ENCODE measurements at places on chromosomes 3 and 15.

- peak; percentile 19 for DNase-seq
Observed at GRCh38 chr15:32718821-32719716, 1.3 kb downstream of the GREM1 start.

- DNase-seq = peak; percentile 67
Observed at GRCh38 chr3:152254041-152254440, 14.7 kb upstream of the MBNL1 start.

DNA sequence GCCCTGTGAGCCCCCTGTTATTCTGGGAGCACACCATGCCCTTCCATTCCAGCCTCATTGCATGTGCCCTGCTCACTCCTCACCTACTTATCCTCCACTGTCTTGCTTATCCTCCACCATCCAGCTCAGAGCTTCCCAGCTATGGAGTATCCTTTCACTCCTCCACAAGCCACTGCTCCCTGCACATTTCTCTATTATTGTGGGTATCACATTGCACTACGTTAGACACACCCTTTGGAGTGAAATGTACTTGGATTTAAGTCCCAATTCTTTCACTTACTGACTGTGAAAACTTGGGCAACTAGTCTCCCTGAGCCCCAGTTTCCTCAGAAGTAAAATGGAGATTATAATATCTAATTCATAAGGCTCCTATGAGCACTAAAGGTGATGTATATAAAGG is 4.3 kb downstream of the MASP1 start:
- no peak for DNase-seq

- DNase-seq = no peak
Observed at GRCh38 chr3:115236496-115236895, 89.4 kb upstream of the ZBTB20 start.

DNA sequence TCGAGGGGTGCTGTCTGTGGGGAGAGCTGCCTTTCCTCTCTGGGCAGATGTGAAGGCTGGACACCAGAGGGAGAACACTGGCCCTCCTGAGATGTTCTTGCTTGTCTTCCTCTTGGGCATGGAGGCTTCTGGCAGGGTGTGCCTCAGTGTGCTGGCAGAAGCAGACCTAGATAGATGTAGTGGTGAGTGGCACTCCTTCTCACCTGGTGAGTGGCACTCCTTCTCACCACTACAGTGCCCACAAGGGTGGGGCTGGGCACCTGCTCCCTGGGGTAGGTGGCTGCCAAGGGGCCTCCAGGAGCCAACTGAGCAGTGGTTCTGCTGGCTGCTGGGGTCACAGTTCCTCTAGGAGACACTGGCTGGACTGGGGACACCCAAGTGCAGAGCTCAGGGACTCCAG is 18.7 kb downstream of the ACVR2B start:
- DNase-seq = no peak

DNA sequence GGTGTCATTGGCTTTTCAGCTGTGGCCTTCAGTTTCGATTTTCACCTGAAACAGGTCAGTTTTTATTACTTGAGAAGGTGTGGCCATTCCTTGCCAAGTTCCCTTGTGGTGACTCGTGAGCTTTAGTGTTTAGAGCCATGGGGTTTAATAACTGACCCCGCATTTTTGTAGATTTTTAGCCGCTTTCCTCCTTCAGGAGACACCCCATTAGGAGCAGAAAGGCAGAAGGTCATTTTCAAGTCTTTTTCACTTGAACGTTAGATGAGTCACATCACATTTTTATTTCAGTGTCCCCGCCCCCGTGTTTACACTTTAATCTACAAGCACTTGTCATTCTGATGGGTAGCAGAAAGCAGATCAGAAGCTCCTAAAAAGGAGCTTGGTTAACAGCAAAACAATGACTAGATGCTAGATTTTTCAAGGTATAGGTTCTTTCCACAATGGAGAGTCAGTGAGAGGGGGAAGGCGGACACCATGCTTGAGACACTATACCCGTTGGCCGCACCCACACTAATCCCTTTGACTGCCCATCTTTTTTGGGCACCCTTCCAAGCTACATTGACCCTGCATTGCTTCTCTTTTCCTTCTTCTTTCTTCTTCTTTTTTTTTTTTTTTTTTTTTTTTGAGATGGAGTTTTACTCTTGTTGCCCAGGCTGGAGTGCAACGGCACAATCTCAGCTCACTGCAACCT is 132.7 kb downstream of the GHSR start:
- DNase-seq = peak; percentile 40

- DNase-seq = no peak
Observed at GRCh38 chr15:80934761-80935221, 54.8 kb downstream of the MESD start.

- DNase-seq = peak; percentile 91
Observed at GRCh38 chr3:13451301-13451673, 28.8 kb upstream of the HDAC11 start.

- DNase-seq = no peak
Observed at GRCh38 chr3:104911376-104911775, 455.3 kb upstream of the ALCAM start.

DNA sequence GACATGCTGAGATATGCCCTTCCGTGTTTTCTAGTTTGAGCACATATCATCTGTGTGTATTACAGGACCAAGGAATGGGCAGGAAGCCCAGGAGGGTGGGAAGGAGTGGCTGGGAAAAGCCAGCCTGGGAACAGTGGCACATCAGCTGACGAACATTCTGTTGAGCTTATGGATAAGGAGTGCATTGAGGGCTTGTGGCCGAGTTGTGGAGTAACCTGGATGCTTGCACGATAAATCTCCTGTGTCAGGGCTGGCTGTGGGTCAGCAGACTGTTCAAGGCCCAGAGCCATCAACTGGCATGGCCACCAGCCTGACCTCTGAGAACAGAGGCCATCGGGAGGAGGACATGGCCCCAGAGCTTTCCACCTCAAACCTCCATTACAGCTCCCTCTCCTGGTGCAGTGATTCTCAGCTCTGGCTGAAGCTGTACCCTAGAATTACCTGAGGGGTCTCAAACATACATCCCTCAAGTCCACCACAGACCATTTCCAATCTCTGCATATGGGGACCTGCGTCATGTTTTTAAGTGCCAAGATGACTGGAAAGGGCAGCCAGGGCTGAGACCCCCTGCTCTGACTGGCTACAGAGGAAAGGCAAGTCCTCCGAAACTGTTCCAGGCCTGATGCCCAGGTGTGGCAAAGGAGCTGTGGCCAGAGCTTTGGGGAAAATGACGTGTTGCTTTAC is 4.8 kb upstream of the VILL start:
- DNase-seq = no peak

- DNase-seq = no peak
Observed at GRCh38 chr15:93835344-93835743, 396.0 kb upstream of the MCTP2 start.

GRCh38 chr3:65713016-65713415 is 325.7 kb downstream of the MAGI1 start:
- DNase-seq = no peak

- DNase-seq = no peak
Observed at GRCh38 chr3:183349421-183350157, 78.8 kb downstream of the MCF2L2 start.

- DNase-seq = no peak
Observed at GRCh38 chr3:73204841-73205240, 143.4 kb downstream of the EBLN2 start.

GRCh38 chr3:26422415-26422814 is 200.2 kb upstream of the LRRC3B start:
- no peak for DNase-seq

- no peak for DNase-seq
Observed at GRCh38 chr3:186979852-186980251, 49.5 kb downstream of the ST6GAL1 start.

- no peak for DNase-seq
Observed at GRCh38 chr3:101268141-101268540, 52.2 kb downstream of the IMPG2 start.

- DNase-seq = no peak
Observed at GRCh38 chr3:41711651-41712050, 250.3 kb downstream of the ULK4 start.

DNA sequence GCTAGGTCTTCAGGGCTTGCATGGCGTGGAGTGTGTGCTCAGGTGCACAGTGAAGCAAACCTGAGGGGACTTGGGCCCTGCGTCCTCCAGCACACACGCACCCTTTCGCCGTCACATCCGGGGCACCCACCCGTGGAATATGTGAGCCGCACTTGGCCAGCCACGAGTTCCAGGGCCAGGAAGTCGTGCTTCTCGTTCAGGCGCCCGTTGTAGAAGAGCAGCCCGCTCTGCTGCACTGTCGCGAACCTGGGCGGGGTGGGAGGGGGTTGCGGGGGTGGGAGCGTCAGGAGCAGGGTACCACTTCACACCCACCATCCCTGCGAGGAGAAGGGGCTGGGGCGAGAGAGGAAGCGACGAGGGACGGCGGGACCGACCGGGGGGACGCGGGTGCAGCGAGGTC is 7.1 kb downstream of the CELSR3 start:
- peak; percentile 48 for DNase-seq

DNA sequence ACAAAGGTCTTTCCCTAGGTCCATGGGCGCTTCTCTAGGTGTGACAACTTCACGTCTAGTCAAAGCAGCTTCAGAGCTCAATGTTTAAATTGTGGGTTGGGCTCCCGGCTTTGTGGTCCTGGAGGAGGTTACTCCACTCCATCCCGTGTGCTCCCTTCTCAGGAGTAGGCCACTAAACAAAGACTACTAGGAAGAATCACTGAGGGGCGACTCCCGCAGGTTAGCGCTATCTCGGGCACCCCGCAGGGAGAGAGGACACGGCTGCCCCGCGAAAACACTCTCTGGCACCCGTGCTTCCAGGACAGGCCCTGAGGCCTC is 500 bp downstream of the PARP6 start:
- DNase-seq = no peak

- DNase-seq = peak; percentile 50
Observed at GRCh38 chr3:152258448-152259393, 10.0 kb upstream of the MBNL1 start.

- no peak for DNase-seq
Observed at GRCh38 chr3:68360492-68360891, 571.9 kb downstream of the TAFA4 start.

DNA sequence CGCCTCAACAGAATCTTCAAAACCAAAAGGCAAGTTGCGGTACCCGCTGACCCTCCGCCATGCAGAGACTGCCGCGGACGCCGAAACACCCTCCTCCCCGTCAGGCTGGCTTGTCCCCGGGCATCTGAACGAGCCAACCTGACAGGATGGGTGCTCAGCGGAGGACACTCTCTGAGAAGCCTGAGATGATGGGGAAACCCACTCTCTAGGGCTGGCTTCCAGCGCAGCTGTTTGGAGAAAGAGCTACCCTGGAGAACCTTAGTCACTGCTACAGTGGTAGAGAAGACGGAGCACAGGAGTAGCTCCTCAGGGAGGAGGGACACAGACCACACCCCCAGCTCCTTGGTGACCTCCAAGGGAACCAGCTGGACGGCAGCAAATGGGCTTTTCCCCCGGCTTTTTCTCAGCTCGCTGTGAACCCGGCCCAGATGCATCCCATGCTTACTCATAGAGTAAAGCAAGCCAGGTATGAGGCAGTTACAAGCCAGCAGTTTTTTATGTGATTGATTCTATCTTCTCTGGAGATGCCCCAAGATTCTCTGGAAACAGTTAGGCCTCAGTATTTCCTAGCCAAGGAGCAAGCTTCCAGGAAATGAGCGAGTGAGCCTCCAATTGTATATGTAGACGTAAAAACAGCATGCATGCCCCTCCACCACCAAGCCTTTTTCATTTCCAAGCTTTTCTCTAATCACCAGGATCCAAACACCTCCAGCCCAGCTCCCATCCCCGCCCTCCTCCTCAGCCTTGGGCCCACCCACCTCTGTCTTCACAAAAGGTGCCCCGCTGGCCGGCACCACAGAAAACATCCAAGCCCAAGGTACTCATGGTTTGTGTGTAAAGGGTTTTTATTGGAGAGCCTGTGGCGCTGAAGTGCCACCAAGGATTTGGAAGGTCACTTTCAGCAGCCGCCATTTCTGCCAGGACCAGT is 38.7 kb downstream of the FAM174B start:
- DNase-seq = no peak
